Lung microvascular endothelial cell (primary cell): ENCODE measurements at places on chromosomes 5 and 9. TPM values are rescaled to one million over a fixed set of nuclear protein-coding genes. Genes with fewer than 3 reads are reported as not detected.

IL17B gene
- not detected in 2 replicates for total RNA-seq

ZDHHC11 gene
- total RNA-seq, result 0.22 and 0.60 TPM in 2 replicates

CER1 gene
- not detected in 2 replicates for total RNA-seq

MARCOL gene
- total RNA-seq, result not detected in 2 replicates

PRUNE2 gene
- 8.5 and 16.6 TPM in 2 replicates for total RNA-seq

GPRIN1 gene
- 3.6 and 5.2 TPM in 2 replicates for total RNA-seq

PCDHA5 gene
- under 0.01 TPM in 2 replicates for total RNA-seq

ATG10 gene
- total RNA-seq, result 3.5 and 5.8 TPM in 2 replicates

PCDHGA9 gene
- total RNA-seq, result 0.87 and 2.2 TPM in 2 replicates

SPATA31C1 gene
- not detected in 2 replicates for total RNA-seq

CAMLG gene
- total RNA-seq, result 26.8 and 32.5 TPM in 2 replicates

PCDHB14 gene
- 1.1 and 1.4 TPM in 2 replicates for total RNA-seq

TTC23L gene
- total RNA-seq, result under 0.01 TPM in 1 of 2 replicates, not detected in the other

TAF11L5 gene
- total RNA-seq, result not detected in 2 replicates

ECSCR gene
- 392 and 472 TPM in 2 replicates for total RNA-seq

MEGF10 gene
- total RNA-seq, result 0.60 and 0.87 TPM in 2 replicates

DMRT2 gene
- not detected in 2 replicates for total RNA-seq

MXD3 gene
- 8.1 and 10.5 TPM in 2 replicates for total RNA-seq

SAPCD2 gene
- total RNA-seq, result 1.4 and 5.9 TPM in 2 replicates

IFNA2 gene
- not detected in 2 replicates for total RNA-seq

FNIP1 gene
- 22.0 and 31.0 TPM in 2 replicates for total RNA-seq

MVB12B gene
- total RNA-seq, result 7.6 and 16.9 TPM in 2 replicates

QRFP gene
- not detected in 2 replicates for total RNA-seq

DNM1 gene
- 0.40 and 0.44 TPM in 2 replicates for total RNA-seq

KIF4B gene
- total RNA-seq, result 0.40 and 0.44 TPM in 2 replicates

SPINK4 gene
- not detected in 2 replicates for total RNA-seq

VCP gene
- total RNA-seq, result 443 and 473 TPM in 2 replicates

RBM22 gene
- total RNA-seq, result 13.1 and 17.1 TPM in 2 replicates

OR2V2 gene
- total RNA-seq, result not detected in 2 replicates

SYNPO gene
- total RNA-seq, result 7.4 and 10.7 TPM in 2 replicates

HAVCR1 gene
- total RNA-seq, result not detected in 2 replicates

IFNB1 gene
- not detected in 2 replicates for total RNA-seq

ERAP2 gene
- total RNA-seq, result 31.2 and 56.9 TPM in 2 replicates

MEGF9 gene
- total RNA-seq, result 4.8 and 5.4 TPM in 2 replicates

DNAH5 gene
- total RNA-seq, result under 0.01 TPM in 2 replicates

HEMGN gene
- total RNA-seq, result not detected in 2 replicates

NUP188 gene
- 27.0 and 40.1 TPM in 2 replicates for total RNA-seq

CDH10 gene
- total RNA-seq, result under 0.01 TPM in 1 of 2 replicates, not detected in the other

C5 gene
- 0.60 and 0.65 TPM in 2 replicates for total RNA-seq

PIP5KL1 gene
- 0.44 and 0.60 TPM in 2 replicates for total RNA-seq

GIN1 gene
- 2.4 and 3.0 TPM in 2 replicates for total RNA-seq

PCDHGA2 gene
- 0.65 and 0.79 TPM in 2 replicates for total RNA-seq

SARDH gene
- total RNA-seq, result 0.20 and 0.22 TPM in 2 replicates

RASEF gene
- total RNA-seq, result under 0.01 TPM in 2 replicates

SPATA31E1 gene
- total RNA-seq, result not detected in 2 replicates

ANKRD18A gene
- total RNA-seq, result not detected in 2 replicates

OSMR gene
- total RNA-seq, result 7.8 and 9.1 TPM in 2 replicates

C7 gene
- total RNA-seq, result under 0.01 and 0.40 TPM in 2 replicates

ANKRD55 gene
- 1.2 and 3.9 TPM in 2 replicates for total RNA-seq

ENTPD2 gene
- total RNA-seq, result not detected in 2 replicates

FAM221B gene
- total RNA-seq, result not detected in 2 replicates

ERCC6L2 gene
- total RNA-seq, result 29.9 and 48.2 TPM in 2 replicates

LCN9 gene
- total RNA-seq, result not detected in 2 replicates

ECM2 gene
- not detected in 2 replicates for total RNA-seq
